Left lobe of liver (tissue), 2 donors: ENCODE measurements at places on chromosomes 5 and 9. TPM values are rescaled to one million over a fixed set of nuclear protein-coding genes. Genes with fewer than 3 reads are reported as not detected.

DNA sequence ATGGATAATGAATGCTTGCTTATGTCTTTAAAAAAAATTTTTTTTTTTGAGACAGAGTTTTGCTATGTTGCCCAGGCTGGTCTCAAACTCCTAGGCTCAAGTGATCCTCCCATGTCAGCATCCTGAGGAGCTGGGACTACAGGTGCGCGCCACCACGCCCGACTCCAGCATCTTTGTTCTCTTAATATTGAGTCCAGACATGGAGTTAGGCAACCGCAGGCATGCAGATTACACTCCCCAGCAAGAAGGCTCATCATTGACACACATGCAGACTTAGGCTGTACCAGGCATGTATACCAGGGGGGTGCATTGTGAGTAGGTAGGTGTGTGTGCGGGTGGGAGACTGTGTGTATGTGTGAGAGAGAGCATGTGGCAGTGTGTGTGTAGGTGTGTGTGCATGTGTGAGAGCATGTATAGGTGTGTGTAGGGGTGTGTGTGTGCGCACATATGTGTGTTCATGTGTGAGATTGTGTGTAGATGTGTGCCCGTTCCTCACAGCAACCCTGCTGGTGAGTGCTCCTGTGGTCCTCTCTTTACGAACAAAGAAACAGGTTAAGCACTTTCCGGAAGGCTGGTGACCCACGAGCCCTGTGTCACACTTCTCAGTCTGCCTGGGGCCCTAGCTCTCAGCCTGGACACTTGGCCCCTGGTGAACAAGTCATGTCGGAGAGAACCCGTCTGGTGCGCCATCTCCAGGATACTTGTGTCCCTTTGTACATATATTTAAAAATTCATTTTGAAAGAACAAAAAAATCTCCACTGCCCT is 6.2 kb downstream of the OBP2B start:
- no peak for DNase-seq

- DNase-seq: no peak
Observed at GRCh38 chr9:87201351-87201751, 254.0 kb upstream of the GAS1 start.

Gene SPAG8
- total RNA-seq: 0.50 TPM

Gene C5
- total RNA-seq: 386 TPM

Gene LRRC14B
- total RNA-seq: not detected

- DNase-seq: no peak
Observed at GRCh38 chr5:145562931-145563330, 272.2 kb downstream of the PRELID2 start.

- DNase-seq: no peak
Observed at GRCh38 chr9:75265525-75265972, 177.2 kb downstream of the OSTF1 start.

DNA sequence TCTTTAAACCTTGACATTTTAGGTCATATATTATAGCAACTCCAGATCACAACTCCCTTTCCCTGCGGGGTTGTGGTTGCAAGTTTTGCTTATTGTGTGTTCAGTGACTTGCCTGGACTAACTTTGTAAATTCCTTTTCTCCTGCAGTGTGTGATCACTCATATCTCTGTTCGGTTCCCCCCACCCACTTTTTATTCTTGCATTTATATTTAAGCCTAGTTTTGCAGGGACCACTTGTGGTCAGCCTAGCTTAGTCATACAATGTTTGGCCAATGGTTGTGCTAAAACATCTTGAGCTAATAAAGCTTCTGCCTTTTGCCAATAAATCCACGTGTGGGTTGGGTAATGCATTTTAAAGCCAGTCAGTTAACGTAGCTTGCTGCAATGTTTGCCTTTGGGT is 146.5 kb upstream of the IRX4 start:
- DNase-seq: no peak

GRCh38 chr9:111231801-111232580 is 98.0 kb downstream of the OR2K2 start:
- DNase-seq: no peak
